ENCODE measurements at places on chromosomes 11 and 22.

GRCh38 chr11:8942518-8943066 lies at the start of gene ASCL3:
Gene ASCL3 (minus strand): TSS chr11:8943016. CDS start chr11:8938161, 4,855 bp downstream.
- DNase-seq, result no peak

GRCh38 chr22:46947516-46948257 lies 185.2 kb downstream of the TBC1D22A start:
- DNase-seq, result no peak

GRCh38 chr22:46437671-46438440 lies 99.6 kb downstream of the CELSR1 start:
- DNase-seq, result no peak

DNA sequence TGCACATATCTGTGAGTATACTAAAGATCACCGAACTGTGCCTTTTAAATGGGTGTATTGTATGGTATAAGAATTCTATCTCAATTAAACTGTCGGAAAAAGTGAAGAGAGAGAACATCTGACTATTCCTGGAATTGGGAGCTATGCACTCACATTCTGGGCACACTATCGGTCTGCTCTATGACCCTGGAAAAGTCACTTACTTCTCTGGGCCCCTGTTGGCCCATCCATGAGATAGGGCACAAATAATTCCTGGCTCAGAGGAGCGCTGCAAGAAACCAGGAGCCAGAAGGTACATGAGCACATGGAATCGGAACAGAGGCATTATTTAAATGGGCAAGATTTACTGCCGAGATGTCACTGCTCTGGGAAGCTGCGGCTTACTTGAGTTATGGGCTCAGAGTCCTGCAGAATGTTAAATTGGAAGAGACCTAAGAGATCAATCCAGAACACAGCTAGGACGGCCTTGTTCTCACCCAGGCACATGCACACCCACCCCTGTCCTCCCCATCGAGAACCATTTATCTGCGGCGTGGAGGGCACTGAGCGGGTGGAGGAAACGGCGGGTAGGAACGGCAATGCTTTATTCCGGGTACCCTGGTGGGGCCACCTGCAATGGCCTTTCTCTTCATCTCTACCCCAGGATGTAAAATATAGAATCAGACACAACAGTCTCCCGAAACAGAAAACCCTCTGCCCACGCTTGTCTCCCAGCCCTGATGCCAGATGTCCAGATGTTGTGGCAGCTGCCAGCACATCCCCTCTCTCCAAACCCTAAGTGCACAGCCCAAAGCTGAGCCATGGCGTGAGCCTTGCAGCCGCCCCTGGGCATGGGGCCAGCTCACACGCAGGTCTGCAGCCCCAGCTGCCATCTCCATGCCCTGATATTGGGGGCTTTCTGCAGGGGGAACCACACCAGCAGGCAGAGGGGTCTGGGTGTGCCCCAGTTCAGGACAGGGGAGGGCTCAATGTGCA lies 142.4 kb downstream of the DSCAML1 start:
- no peak for DNase-seq
